ENCODE measurements at places on chromosomes 6 and 20.

DNA sequence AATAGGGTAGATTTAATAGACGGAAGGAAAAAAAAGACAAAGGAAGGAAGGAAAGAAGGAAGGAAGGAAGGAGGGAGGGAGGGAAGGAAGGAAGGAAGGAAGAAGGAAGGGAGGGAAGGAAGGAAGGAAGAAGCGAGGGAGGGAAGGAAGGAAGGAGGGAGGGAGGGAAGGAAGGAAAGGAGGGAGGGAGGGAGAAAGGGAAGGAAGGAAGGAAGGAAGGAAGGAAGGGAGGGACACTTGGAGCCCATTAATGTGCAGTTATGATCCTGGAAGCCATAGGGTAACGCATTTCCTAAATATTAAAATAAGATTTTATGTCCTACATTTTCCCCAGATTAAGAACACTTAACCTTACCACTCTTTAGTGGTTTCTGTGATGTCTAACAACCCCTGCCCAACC lies 465.7 kb downstream of the ADGRB3 start:
- no peak for DNase-seq

DNA sequence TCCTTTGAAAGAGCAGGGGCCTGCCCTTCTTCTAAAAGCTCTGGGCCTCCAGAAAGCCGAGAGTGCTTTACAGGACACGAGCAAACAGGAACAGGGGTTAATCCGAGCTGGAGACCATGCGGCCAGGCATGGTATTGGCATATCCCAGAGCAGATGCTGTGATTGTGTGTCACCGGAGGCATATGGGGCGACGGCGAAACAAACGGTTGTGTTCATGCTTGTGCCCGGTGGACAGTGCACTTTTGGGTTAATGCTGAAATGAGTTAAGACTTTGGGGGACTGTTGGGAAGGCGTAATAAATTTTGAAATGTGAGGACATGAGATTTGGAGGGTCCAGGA lies 1088.7 kb upstream of the DEFB115 start:
- no peak for DNase-seq

DNA sequence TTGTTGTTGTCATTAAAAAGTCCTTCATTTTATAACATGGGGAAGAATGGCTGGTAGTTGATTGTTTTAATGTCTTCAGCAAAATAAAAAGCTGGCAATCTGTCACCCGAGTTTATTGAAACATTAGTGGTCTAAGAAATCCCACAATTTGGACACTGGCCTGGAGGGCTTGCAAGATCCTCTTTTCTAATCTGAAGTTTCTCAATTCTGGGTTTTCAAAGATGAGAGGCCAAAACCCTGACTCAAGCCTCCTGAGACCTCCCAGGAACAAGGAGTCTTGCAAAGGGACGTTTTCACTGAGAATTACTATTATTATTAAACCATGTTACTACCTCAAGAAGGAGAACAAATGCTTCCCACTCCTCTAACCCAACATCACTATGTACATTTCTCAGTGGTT lies 19.5 kb downstream of the MAP1LC3A start:
- no peak for DNase-seq

DNA sequence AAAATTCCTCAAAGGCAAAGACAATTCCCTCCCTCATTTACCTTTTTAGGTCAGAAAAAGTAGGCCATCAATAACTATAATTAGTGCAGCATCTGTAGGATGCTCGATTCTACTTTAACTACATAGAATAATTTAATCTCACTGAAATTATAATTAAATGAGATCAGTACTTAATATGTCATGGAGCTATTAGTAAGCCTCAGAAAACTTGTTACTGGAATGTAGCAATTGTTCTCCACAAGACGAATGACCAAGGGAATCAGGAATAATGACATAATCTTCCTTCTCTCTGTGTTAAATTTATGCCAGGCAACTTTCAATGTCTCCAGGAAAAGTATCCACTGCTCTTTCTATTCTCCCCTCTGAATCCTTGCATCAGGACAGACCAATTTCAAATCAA lies 34.1 kb downstream of the SESN1 start:
- DNase-seq, result no peak

- DNase-seq, result no peak
Observed at GRCh38 chr6:37582306-37582705, 82.6 kb upstream of the CCDC167 start.

DNA sequence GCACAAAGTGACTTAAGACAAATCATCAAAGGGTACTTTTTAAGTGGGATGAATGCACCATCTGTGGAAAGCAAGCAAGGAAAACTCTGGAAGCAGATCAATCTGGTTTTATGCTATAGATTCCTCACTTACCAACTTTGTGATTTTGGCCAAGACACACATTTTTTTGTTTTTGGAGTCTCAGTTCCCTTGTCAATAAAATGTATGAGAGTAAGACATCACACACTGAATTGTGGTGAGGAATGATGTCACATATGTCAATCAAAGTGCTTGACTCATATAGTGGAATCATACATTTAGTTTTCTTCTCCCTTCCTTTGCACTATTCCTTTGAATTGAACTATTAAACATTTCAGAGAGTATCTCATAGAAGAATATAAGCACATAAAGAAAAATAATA lies 620.5 kb upstream of the CITED2 start:
- no peak for DNase-seq

- no peak for DNase-seq
Observed at GRCh38 chr20:33910056-33910455, 83.7 kb upstream of the RALY start.

DNA sequence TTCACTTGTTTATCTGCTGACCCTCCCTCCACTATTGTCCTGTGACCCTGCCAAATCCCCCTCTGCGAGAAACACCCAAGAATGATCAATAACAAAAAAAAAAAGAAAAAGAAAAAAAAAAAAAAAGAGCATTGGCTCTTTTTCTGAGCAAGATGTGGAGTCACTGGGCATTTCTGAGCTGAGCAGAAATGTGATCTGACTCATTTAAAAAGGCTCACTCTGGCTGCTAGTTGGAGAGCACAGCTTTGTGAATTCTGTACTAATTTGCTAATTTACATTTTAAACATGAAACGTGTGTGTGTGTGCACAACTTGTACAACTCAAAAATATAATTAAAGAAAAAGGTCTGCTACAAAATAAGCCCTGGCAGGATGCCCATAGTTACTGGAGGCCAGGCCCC lies 20.2 kb downstream of the SCML4 start:
- DNase-seq, result no peak

DNA sequence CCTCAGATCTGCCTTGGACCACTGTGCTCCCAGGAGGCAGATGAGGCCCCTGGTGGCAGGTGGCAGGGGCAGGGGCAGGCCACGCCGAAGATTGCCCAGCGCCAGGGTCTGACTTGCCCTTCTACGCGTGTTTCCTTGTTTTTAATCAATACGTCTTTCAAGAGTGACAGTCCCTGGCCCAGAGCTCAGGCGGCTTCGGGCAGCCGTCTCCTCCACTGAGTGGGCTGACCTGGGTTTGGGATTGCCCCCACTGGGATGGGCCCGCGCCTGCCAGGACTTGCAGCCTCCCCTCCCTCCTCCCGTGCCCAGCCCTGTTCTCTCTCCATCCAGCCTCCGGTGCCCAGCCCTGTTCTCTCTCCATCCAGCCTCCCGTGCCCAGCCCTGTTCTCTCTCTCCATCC lies 21.2 kb downstream of the FRMD1 start:
- DNase-seq, result no peak

GRCh38 chr20:22502731-22503191 lies 81.6 kb downstream of the FOXA2 start:
- no peak for DNase-seq

- DNase-seq, result no peak
Observed at GRCh38 chr6:5174244-5174643, 86.5 kb downstream of the LYRM4 start.

All from AML-193 (cell line).